ENCODE measurements at places on chromosomes 2 and 18. TPM values are rescaled to one million over a fixed set of nuclear protein-coding genes. Genes with fewer than 3 reads are reported as not detected.
A peak's percentile ranks its signal among the peaks of the same experiment; 100 is the strongest.

DNA sequence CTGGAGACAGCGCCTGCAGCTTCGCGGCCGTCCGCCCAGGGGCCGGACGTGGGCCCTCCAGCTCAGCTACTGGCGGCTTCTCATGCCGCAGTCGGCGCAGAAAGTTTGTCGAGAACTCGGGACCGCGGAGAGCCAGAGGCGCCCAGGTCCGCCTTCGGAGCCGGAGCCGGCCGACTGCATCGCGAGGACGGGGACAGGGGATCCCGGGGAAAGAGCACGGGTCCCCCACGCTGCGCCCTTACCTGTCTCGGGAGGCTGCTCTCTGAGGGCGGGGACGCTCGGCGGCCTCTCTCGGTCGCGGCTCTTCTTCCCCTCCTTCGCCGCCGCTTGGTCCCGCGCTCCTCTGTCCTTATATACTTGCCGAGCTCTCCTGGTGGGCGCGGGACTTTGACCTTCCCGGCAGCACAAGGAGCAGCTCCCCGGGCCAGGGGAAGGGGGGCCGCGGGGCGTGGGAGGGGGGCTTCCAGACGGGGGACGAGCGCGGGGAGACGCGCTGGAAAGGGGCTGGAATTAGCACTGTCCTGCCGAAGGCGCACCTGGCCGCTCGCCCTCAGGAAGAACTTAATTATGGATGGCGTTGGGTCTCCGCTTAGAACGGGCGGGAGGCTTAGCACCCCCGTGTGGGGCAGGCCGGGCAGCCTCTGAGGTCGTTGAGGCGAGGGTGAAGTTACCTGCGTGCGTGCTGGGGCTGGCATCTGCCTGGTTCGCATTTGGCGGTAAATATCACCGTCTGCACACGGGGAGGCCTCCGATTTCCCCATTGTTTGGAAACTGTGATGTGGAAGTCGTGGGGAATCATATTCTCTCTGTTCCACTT is at the start of gene POMC:
Gene POMC (minus strand): TSS at position 325 of the 817 bp plus-strand sequence. CDS start 3,808 bp downstream, outside the sequence.
- DNase-seq, result no peak

DNA sequence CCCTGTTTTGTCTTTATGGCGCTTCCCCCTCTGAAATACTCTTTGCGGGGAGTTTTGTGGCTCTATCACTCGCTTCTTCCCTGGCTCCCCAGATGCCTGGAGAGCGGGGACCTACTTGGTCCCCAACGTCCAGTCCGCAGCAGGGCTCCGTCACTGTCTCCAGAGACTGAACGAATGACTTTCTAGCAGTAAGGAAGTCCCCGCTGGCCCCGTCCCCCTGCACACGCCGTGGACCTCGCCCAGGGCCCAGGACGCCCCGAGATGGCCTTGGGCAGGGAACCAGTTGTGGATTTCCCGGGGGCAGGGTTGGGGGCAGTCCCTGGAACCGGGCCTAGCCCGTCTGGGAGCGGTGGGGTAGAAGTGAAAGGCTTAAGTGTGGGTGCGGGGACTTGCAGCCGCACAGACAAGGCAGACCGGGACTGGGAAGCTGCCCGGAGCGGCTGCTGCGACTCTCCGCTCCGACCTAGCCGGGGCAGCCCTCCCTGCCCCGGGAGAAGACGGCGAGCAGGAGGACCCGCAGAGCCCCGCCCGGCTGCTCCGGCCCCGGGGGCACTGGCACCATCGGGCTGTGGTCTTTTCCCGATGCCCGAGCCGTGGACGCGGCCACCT is 821 bp upstream of the EPHA4 start:
- peak; percentile 72 for DNase-seq

The AP1S3 gene
- 0.86 TPM for polyA plus RNA-seq

GRCh38 chr2:134247679-134248078 is 6.2 kb upstream of the MGAT5 start:
- DNase-seq, result no peak

DNA sequence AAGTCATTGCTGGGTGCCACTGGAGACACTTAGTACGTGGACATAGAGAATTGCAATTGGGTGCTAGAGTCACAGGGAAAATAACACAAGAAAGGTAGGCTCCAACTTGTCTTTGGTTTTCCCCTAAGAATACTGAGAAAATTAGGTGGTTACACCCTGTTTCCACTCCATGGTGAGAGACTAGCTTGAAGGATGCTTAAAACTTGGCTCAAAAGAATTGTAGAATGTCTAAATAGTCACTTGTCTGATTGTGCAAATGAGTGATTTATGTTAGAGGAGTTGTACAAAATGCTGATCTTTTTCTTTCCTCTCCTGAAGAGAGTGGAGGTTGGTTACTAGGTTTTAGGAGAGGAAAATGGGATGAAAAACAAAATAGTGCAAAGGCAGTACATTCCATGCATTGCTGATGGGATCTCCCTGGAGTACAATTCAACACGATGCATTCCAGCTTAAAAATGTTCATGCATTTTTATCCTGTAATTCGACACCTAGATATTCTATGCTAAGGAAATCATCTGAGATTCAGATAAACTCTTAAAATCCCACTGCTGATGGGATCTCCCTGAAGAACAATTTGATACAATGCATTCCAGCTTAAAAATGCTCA is 2.2 kb upstream of the SERPINB12 start:
- no peak for DNase-seq

DNA sequence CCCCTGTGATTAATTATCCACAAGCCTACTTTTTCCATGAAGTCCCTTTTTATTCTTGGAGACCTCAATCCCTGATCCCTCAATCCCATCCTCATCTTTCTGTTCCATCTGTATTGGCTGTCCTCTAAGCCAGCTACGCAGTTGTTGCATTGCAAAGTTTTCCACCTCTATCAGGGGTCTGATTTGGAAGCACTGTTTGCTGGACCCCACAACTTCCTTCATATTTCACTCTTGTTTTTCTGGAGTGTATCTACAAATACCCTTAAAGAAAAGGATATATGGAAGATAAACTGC is 22.4 kb downstream of the FN1 start:
- no peak for DNase-seq

DNA sequence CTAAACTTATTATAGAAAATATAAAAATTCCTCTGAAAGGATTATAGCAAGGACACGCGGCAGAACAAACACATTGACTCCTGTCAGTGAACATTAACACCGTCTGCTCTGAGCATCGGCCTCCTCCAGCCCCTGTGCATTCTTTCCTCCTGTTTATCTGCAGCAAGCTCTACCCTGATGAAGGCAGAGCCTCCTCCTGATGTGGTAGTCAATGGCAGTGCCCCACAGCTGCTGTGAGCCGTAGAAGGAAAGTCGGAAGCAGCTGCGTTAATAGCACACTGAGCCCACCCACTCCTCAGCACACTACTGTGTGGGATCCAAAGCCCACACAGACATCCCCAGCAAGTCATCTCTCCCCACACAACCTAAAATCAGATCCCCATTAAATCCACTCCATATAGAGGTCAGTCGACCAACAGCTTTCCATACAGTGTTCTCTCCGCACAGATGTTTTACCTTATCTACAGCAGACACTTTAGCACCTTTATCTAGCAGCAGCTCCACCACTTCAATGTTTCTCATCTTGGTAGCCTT is 41.0 kb downstream of the KIDINS220 start:
- DNase-seq, result no peak

GRCh38 chr2:217951521-217952247 is 51.1 kb downstream of the TNS1 start:
- no peak for DNase-seq

- no peak for DNase-seq
Measured at GRCh38 chr2:235000426-235001236, 48.8 kb downstream of the SH3BP4 start.

The NCKAP5 gene
- polyA plus RNA-seq, result 4.7 TPM

GRCh38 chr18:73944715-73945114 is 202.9 kb downstream of the FBXO15 start:
- no peak for DNase-seq

The KIF3C gene
- polyA plus RNA-seq, result 9.5 TPM

- DNase-seq, result peak; percentile 25
Measured at GRCh38 chr18:51051105-51051712, 21.2 kb downstream of the SMAD4 start.

The SOWAHC gene
- 6.5 TPM for polyA plus RNA-seq

DNA sequence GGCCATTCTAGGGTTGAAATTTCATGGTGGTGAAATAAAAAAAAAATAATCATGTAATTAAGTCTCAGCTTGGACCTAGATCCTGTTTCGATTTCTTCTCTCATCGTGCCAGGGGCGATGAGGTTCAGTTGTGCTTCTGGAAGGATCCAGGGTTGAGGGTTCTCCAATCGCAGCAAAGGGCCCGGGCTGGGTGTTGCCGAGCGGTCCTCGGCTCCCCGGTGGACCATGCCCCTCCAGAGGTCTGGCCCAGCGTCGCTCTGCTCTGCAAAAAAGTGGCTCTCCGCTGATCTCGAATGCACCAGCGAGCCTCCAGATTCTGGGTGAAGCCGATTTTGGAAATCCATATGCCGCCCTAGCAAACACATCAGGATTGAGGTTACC is 39.0 kb downstream of the EN1 start:
- DNase-seq, result no peak

GRCh38 chr18:25174324-25174723 is 177.6 kb downstream of the ZNF521 start:
- no peak for DNase-seq

GRCh38 chr18:10015941-10016819 is 102.4 kb downstream of the VAPA start:
- no peak for DNase-seq

DNA sequence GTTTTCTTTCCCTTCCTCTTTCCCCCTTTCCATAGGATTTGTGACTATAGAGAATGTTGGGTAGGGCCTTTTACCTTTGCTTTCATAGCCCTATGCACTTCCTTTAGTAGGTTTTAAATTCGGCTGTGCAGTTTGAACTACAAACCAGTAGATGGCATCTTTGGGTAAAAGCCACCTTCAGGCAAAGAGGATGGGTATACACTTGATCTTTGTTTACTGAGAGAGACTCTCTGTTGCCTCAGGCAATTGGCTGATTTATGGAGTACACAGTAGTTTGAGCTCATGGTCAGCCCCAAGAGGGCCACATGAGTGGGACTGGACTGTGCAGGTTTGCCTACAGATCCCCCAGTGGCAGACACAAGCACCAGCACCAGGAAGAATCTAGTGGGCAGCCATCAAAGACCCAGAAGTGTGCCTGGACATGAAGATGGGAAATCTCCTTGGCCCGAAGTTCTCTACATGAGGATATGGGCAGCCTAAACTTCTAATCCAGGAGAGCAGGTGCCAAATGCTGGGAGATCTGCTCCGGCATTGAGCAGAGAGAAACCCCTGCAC is 1304.3 kb upstream of the DDX18 start:
- DNase-seq, result no peak

The ILKAP gene
- 36.4 TPM for polyA plus RNA-seq

DNA sequence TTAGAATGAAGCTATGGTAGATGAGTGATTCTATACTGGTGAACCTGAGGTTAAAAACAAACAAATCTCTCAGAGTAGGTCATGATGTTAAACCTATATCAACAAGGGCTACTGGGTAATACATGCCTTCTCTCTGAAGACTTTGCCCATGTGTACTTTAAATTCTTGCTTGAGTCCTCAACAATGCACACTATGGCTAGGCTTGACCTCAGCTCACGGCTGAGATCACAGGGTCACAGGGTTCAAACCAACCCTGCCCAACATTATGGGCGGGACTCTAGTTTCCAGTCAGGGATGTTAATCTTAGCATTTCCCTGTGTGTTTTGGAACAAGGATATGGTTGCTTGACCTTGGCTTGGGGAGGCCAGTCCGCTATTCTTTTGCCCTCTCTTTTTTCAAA is 7.7 kb downstream of the CD28 start:
- no peak for DNase-seq

DNA sequence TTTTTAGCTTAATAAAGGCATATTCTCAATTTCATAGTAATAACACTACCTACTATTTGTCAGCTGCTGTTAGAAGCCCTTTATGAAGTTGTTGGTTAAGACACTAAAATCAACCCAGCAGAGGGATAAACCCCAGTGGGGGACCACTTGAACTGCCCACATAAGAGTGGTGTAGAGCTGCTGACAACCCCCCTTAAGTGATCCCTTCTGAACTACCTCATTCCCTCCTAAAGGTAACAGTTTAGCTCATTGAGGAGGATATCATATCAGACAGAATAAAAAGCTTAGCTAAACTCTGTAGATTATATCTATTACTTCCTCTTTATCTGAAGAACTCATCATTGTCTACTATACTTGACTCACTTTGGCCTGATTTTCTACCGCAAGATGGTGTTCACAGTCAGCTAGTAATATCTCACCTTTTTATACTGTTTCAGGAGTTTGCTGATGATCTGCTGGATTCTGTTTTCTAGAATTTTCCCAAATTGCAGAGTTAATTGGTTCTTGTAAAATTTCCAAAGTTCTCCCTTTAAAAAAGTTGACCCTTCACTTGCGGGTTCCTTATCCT is 16.2 kb downstream of the GALM start:
- no peak for DNase-seq

DNA sequence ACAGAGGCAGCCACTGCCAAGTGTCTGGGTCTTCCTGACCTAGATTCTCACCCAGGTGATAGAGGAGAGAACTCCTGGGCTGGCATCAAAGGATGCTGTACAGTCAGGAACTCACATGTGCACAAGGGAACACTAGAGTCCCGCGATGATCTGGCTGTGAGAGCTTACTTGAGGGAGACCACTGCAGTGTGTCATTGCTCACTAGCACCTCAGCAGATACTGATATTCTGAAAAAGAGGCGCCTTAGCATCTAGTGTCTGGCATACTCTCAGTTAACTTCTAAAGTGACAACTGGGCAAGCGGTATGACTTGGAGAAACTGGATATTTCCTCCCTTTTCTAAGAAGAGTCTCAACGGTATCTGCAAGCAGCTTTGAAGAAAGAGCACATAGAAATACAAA is 189.9 kb downstream of the CMPK2 start:
- no peak for DNase-seq

DNA sequence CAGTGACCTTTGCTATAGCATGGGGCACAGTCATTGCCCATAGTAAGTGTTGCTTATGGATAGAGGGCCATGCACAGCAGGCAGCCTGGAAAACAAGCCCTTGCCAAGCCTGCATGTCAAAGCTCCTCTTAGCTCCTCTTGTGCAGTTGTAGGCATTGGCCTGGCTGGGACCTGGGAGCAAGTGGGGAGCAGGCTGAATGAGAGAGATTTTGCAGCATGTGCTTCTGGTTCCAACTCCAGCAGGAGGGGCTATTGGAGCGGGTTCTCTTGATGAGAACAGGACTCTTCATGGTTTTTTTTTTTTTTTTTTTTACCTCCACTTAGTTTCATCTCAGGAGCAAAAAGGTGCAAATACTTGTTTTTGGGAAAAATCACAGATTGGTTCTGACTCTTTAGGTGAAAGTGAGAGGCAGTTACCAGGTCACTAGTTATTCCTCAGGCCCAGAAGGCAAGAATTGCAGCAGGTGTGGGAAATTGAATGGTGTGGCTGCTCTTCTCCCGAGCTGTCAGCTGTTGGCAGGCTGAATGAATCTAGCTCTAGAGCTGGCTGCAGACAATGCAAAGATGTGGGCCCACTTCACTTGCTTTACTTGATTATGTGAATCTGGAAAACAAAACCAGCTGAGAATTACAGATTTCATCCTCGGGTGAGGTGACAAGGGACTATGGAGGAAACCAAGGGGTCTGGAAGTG is 95.9 kb downstream of the MAP4K4 start:
- DNase-seq, result peak; percentile 49

- DNase-seq, result no peak
Measured at GRCh38 chr2:74983631-74984392, 25.4 kb downstream of the POLE4 start.
